ENCODE measurements at places on chromosomes 11 and 22.

GRCh38 chr11:71498091-71498490 lies 29.0 kb upstream of the KRTAP5-7 start:
- no peak for DNase-seq

DNA sequence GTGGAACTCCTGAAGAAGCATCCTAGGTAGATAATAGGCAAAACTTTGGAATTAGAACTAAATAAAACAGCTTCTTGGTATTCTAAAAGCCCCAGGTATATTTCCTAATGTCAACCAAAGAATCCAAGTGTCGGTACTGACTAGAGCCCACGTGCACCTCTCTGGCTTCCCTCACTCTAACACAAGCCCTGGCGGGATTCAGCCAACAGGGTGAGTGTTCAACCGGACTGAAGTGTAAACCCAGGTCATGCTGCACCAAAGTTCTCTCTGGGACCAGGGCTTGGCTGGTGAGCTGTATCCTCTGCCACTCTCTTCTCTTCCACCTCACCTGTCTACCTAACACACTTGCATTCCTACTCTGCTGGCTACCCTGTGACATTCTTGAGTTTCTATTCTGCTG lies 40.1 kb downstream of the USP28 start:
- no peak for DNase-seq

DNA sequence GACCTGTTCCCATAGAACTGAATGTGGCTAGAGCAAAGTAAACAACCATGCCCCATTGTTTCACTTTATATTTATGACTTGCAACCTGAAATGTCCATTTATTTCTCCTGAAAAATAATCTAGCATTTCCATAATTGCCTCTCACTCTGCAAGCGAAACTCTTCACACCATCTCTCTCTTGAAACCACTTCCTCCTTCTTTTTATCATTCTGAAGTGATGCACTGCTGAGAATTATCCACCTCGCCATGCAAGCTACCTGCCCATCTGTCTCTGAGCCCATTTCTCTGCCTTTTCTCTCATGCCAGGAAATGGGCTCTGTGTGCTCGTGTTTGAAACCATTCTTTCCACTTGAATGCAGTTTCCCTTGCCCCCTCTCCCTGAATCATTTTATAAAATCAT lies 13.5 kb downstream of the MRGPRX3 start:
- DNase-seq, result no peak

GRCh38 chr11:32358729-32359128 lies 76.6 kb downstream of the WT1 start:
- DNase-seq, result no peak

DNA sequence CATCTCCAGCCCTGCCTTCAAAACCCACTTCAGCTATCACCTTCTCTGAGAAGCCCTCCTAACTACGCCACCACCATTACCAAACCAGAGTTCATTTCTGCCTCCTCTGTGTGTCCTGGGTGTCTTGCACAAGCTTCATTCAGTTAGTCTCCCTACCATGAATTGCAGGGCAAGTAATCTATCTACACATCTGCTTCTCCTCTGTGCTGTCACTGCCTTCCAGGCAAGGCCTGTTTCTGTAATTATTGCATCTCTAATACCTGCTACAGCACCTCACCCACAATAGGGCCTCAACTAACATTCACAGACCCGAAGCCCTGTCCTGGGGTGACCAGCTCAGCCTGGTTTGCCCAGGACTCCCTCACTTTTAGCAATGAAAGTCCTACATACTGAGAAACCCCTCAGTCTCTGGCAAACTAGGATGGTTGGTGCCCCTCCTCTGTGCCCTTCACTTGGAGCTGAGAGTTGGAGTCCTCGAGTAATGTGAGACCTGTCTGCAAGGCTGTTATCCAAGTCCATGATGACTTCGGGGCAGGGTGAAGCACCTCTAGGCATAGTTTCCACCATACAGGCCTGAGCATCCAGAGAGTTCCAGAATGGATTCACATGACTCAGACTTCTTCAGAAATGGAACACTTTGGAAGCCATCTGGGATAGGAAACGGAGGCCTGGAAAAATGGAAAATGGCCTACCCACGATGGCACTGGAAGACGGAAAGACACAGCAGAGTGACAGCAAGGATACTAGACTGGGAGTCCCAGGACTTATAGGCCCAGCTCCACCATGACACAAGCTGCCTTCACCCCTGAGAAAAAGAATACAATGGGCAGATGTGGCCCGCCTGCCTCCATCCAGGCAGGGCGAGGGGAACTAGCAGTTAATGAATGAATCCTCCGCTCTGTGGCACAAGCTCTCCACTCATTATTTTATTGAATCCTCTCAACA lies 269.3 kb downstream of the BUD13 start:
- no peak for DNase-seq

DNA sequence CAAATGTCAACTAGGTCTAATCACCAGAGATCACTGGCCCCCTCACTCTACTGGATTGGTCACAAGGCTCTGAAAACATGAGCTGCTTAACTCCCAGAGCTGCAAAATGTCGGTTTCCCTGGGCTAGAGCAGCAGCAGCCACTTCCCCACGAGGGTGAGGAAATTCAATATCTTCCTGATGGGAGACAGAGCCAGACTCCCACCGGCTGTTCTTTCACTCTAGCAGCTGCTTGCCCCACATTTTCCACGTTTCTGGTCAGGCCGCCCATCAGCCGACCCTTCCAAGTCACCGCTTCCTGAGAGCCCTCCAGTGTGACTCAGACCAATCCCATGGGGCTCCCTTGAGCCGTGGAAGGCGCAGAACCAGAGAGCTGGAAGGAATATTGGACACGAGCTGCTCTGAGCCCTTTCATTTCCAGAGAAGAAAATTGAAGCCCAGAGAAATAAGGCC lies 227.0 kb downstream of the ADAMTS15 start:
- DNase-seq, result no peak

- no peak for DNase-seq
These were observed 64.7 kb downstream of the DHCR7 start for GRCh38 chr11:71383461-71383860.

- no peak for DNase-seq
These were observed 20.8 kb downstream of the TUBGCP6 start for GRCh38 chr22:50224071-50224470.

GRCh38 chr11:109547356-109548027 lies 125.5 kb downstream of the C11orf87 start:
- DNase-seq, result no peak

- DNase-seq, result no peak
These were observed 37.9 kb downstream of the MUC2 start for GRCh38 chr11:1112351-1113191.

DNA sequence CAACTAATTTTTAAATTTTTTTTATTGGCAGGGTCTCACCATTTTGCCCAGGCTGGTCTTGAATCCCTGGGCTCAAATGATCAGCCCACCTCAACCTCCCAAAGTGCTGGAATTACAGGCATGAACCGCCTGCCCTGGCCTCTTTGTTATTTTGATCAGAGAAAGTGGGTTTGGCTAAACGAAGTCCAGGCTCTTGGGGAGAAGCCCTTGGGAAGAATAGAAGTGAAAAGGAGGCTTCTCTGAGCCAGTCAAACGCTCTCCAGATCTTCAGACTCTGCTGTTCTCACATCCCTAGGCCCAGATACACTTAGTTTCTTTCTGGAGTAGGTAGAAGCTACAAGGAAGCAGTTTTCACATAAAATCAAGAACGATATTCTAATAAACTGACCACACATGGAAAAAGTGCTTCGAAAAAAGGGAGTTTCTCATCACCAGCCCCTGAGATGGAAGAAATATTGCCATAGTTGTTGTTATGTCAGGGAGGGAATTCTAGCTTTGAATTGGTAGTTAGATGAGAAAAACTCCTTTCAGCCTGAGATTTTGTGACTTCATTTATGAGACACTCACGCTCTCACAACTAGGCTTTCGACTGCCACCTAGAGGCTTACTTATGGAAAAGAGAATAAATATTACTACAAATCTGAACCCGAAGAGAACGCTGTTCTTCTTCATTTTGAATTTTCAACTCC lies 41.7 kb upstream of the AQP11 start:
- DNase-seq, result peak; percentile 21

- DNase-seq, result no peak
These were observed 5.9 kb upstream of the OR10V1 start for GRCh38 chr11:59719556-59719955.

- DNase-seq, result no peak
These were observed 1848.3 kb upstream of the RAG2 start for GRCh38 chr11:38446336-38446735.

GRCh38 chr22:36329254-36330078 lies 58.3 kb downstream of the MYH9 start:
- peak; percentile 92 for DNase-seq

- no peak for DNase-seq
These were observed 23.4 kb downstream of the SHANK2 start for GRCh38 chr11:71228961-71229360.

DNA sequence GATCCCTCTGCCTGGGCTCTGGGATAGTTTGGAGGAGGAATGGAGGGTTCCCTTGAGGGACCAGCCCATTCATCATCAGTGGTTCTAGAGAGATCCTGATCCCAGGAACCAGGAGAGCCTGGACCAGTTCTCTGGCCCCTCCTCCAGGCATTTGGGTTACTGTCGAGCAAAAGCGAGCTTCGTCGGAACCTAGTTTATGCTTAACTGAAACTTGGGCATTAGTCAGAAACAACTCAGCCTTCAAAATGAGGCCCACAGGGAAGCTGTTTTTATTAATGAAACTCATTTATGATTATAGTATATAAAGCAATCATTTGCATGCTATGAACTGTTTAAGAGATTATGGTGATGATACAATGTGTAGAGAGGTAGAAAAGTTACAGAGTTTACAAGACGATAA lies 61.4 kb downstream of the LIF start:
- peak; percentile 51 for DNase-seq

DNA sequence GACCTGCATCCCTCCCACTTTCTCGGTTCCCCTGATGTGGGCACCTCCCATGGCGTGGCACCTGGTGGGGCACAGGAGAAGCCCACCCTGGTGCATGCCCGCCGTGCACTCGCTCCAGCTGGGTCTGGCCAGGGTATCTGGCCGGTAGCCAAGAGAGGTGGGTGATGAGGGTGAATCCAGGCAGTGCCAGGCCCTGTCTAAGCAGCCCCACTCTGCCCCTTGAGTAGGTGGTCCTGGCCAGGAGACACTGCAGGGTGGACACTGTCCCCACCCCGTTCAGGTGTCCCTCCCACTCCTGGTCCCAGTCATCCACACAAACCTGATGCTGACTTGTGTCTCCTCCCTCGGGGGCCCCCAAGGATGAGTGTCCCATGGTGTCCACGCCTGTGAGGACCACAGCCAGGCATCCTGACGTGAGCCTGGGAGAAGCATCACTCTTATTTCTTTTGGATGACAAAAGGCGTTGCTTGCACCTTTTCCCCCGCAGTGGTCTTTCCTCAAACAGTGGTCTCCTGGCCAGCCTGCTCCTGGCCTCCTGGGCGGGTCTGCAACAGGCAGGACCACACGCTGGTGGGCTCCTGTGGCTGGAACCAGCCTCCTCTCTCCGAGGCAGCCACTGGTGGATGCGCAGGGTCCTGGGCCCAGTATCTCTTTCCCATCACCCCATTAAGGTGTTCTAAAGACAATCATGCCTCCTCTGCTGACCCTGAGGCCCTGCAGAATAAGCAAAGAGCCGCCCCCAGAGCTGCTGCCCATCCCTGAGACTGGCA lies 922.3 kb downstream of the BRD1 start:
- DNase-seq, result no peak

DNA sequence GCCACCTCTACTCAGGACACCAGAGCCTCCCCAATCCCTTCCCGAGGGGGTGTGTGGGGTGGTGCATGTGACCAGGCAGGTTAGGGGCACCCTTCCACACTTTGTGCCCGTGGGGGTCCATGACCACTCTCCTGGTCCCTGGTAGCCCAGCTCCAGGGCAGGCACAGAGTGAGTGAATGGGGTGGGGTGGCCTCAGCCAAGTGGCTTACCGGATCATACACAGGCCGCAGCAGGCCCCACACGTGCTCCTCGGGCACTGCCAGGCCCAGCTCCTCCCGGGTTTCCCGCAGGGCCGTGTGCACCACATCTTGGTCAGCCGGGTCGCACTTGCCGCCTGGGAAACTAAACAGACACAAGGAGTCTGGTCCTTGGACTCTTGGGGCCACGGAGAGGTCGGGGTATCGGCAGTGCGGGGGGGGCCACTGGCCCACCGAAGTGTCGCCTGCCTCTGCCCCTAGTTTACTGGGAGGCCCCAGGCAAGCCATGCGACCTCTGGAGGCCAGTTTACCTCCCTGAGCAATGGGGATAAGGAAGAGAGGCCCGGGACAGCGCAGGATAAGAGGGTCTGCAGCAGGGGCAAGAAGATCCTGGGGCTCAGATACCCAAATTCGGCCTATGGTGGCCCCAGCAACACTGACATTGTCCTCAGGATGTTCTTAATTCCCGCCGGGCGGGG lies 889 bp downstream of the NUDT8 start:
- no peak for DNase-seq

- DNase-seq, result no peak
These were observed 619.7 kb downstream of the BRD1 start for GRCh38 chr22:49208004-49208402.

DNA sequence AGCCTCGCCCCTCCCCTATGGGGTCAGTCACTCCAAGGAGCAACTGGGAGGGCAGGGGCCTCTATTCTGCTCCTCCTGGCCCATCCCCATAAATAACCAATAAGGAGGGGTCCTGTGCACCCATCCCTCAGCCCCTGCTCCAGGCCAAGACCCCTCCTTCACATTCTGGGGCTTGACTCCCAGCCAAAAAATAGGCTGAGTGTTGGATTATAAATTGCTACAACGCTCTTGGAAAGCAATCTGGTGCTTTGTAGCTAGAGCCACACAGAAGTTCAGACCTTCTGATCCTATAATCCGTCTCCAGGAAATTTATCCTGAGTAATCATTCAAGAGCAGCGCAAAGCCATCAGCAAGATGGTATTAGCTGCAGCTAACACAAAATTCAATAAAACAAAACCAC lies 42.5 kb downstream of the ABCC8 start:
- no peak for DNase-seq

DNA sequence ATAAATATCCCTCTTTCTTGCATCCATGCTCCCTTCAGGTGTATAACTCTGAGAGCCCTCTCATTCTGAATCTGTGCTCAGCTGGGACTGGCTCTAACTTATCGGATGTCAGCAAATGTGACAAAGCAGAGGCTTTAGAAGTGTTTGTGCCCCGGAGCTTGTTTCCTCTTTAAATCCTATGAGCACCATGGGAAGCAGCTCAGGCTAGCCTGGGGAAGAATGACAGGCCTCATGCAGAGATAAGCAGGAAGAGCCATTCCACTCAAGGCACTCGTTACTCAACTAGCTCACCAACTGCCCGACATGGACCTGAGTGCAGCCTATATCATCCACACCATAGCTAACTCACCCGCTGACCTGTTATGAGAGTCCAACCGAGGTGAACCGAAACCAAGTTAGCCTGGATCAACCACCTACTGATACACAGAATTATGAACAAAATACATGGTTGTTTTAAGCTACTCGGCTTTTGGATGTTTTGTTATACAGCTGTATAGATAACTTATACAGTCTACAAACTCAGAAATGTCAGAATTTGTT lies 990.7 kb downstream of the NTM start:
- no peak for DNase-seq

GRCh38 chr11:128553662-128554362 lies 33.5 kb downstream of the ETS1 start:
- DNase-seq, result no peak

Data from activated CD4-positive, alpha-beta memory T cell treated with anti-CD3 and anti-CD28 coated beads for 36 hours (primary cell).